ENCODE measurements at places on chromosomes 11 and 22. TPM values are rescaled to one million over a fixed set of nuclear protein-coding genes. Genes with fewer than 3 reads are reported as not detected.

The OR51I1 gene
- not detected for total RNA-seq

The FOLR1 gene
- 6.4 TPM for total RNA-seq

The VSIG2 gene
- total RNA-seq: 1.8 TPM

The CBY1 gene
- 46.1 TPM for total RNA-seq

The PHF21B gene
- 37.4 TPM for total RNA-seq

The LARGE1 gene
- 195 TPM for total RNA-seq

The TUB gene
- total RNA-seq: 16.3 TPM

The TH gene
- total RNA-seq: 1.1 TPM

The LMO1 gene
- total RNA-seq: 0.43 TPM

The ROBO4 gene
- not detected for total RNA-seq

The NRIP3 gene
- 0.65 TPM for total RNA-seq

The TENM4 gene
- total RNA-seq: 117 TPM

The TBX10 gene
- not detected for total RNA-seq

The DGCR6 gene
- 3.1 TPM for total RNA-seq

All from progenitor cell of endocrine pancreas (in vitro differentiated cells).